ENCODE measurements at places on chromosomes 7 and 10.

- no peak for DNase-seq
Measured at GRCh38 chr10:79401015-79401921, 44.2 kb downstream of the ZCCHC24 start.

DNA sequence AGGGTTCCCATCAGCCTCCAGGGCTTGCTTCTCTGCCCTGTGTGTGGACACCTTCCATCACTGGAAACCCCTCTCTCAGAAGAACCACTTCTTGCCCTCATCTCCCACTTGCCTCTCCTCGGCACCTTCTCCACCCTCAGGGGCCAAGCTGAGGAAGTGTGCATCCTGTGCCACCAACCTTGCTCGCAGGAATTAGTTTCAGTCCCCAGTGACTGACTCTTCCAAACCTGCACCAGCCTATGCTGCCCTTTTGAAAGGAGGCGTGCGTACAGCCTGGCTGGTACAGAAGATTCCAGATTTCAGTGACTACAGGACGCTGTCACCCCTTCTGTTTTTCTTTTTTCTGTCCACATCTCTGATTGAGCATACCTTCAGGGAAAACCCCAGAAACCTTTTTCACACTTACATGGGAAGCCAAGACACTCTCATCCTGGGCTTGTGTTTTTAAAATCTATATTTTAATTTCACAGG is 67.1 kb downstream of the IKZF1 start:
- no peak for DNase-seq

DNA sequence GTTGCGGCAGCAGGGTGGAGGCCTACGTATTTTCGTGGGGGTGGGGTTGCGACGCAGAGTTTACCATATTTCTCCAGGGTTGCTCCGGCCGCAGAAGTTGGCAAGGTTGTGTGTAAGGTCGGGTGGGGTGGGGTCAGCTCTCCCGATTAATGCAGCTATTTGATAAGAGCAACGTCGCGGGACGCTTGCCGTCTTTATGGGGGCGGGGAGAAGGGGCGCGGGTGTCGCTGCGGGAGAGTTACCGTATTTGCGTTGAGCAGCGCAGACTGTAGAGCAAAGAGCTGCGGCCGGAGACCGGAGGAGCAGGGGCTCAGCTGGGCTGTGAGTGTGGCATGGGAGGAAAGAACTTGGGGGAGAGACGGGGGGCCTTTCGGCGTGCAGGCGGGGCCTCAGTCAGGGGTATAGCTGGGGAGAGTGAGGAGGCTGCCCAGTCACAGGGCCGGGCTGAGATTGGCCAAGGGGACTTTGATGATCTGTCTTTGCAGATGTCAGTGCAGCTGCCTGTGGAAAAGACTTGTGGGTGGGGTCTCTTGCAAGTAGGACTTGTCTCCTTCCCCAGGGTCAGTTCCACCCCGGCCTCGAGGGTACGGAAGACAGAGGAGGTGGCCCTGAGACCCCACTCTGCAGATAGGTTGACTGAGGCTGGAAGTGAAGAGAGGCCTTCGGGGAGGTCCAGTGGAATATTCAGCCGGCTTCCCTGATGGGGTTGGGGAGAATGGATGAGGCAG is 26.6 kb downstream of the ZNF775 start:
- no peak for DNase-seq

DNA sequence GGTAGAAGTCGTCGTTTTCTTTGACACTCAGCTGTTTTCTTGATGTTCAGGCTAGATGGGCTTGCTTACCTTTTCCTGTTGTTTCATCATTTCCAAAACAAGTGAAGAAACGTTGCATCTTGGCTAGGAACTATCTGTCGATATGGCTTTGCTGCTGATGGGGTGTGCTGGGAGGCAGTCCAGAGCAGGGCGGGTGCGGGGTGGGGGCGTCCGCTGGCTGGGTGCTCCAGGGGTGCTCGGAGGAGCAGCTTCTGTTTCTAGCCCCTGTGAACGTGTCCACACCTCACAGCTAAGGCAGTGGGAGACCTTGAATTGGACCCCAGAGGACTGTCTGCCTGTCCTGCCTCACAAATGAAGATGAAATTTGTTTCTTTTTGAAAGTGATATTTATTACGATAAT is 7.6 kb upstream of the SUN1 start:
- DNase-seq = no peak

DNA sequence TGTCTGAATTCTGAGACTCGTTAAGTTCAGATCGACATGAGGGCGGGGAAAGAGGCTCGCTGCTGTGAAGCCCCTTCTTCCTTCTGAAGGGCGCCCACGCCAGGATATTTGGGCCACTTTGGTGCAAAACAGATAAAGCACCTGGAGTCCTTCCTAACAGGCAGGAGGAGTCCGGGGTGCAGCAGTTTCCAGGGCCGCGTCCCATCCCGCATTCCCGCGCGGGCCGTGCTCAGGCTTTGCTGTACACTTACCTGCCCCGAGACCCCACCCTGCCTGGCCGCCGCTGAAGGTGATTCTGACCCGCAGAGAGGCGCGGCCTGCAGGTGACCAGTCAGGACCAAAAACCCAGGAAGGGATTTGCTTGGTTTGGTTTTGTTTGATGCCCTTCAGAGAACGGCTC is 454.6 kb downstream of the PTPRN2 start:
- no peak for DNase-seq

DNA sequence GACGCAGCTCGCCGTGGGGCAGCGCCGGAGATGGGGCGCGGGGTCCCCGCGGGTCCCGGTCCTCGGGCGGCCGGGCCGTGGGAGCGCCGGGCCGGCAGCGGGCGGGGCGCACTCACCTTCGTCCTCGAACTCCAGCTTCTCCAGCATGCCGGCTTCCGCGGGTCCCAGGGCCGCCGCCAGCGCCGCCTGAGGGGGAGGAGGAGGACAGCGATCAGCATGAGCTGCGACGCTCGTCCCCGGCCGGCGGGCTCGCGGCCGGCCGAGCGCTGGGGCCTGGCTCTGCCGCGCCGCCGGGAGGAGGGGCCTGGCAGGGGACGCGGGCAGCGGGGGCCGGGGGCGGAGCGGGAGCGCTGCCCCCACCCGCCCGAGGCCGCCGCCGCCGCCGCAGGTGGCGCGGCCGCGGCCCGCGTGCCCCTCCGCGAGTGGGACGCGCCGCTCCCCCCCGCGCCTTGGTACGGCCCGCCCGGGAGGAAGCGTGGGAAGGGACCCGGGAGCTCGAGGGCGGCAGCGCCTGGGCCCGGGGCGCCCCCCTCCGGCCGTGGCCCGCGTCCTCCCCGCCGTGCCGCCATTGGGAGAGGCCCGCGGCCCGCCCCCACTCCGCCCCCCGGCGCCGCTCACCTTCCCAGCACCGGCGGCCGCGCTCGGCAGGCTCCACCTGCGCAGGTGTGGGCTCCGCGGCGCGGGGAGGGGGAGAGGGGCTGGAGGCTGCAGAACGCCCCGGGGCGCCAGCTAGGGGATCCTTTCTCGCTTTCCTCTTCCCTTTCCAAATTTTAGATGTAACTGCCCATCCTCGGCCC is 112.5 kb upstream of the RHEB start:
- no peak for DNase-seq

DNA sequence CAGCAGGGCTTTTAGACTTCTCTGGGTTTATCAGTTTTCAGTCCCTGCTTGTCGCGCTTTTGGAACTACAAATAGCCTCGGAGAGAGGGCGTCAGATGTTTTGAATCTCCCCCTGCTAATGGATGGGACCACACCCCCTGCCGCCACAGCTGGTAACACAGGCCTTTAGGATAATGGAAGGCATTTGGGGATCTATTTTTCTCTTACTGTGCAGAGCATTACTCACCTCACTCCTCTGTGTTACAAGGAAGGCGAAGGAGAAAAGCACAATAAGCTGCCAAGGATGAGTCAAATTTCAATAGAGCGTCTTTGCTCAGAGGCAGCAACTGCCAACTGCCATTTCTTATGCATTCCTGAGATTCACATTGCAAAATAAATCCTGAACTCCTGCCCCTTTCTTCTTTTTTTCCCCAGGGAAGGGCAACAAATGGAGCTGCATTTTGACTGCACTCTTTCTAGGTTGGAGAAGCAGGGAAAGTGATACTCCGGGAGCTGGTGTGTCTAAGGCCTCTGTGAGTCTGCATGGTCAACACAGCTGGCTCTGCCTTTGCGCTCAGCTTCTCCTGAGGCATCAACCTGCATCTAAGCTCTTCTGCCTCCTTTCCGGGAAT is 31.5 kb upstream of the SMNDC1 start:
- no peak for DNase-seq

- no peak for DNase-seq
Measured at GRCh38 chr10:109978481-109978880, 29.3 kb upstream of the ADD3 start.

DNA sequence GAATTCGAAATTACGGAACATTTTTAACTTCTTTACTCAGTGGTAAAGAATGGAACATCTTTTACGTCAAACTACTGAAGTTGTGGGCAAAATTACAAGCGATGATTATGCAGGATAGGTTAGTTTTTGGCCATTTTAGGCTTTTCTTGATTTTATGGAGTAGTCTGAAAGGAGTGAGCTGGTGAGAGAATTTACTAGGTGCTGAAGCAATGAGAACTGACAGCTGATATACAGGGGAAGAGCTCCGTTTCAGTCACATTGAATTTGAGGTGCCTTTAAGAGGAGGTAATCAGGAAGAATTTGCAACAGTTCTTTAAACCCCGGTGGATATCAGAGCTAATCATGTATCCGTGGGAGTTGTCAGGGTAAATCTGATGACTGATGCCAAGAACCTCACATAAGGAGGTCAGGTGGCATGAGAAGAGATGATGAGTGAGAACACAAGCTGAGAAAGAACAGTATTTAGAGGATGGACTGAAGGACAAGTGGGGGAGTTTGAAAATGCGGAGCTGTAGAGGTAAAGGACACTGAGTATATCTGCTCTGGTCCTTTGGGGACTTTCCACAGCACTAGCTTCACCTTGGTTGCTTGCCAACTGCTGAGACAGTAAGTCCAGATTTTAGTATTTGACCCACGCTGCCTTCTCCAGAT is 104.3 kb downstream of the AHR start:
- no peak for DNase-seq

- DNase-seq = no peak
Measured at GRCh38 chr10:114283091-114283490, 44.0 kb downstream of the VWA2 start.

GRCh38 chr10:48788554-48788953 is 103.9 kb downstream of the WDFY4 start:
- DNase-seq = no peak

DNA sequence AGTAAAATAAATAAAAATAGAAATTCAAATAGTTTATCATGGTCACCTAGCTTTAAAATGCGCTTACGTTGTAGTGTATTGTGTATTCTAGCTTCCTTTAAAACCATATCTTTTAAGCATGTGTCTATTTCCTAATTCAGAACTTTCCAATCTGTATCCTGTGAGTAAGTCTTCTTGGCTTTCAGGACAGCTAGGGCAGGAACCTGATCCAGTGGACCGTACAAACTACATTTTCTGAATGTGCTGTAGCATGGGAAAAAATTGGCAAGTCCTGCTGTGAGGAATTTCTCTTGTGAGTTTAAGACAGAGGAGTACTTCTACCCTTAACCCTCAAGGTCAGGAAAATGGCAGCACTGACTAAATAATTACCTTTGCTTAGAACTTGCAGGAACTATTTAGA is 12.1 kb downstream of the OPN1SW start:
- no peak for DNase-seq

DNA sequence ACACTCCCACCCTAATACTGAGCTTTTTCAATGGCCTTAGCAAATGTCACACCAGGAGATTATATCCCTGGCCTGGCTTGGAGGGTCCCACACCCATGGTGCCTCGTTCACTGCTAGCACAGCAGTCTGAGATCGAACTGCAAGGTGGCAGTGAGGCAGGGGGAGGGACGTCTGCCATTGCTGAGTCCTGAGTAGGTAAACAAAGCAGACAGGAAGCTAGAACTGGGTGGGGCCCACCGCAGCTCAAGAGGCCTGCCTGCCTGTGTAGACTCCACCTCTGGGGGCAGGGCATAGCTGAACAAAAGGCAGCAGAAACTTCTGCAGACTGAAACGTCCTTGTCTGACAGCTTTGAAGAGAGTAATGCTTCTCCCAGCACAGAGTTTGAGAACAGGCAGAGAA is 338.9 kb upstream of the MBL2 start:
- no peak for DNase-seq

GRCh38 chr7:77649716-77650349 is 46.4 kb upstream of the RSBN1L start:
- no peak for DNase-seq

GRCh38 chr7:127678337-127678736 is 26.3 kb downstream of the SND1 start:
- DNase-seq = no peak

DNA sequence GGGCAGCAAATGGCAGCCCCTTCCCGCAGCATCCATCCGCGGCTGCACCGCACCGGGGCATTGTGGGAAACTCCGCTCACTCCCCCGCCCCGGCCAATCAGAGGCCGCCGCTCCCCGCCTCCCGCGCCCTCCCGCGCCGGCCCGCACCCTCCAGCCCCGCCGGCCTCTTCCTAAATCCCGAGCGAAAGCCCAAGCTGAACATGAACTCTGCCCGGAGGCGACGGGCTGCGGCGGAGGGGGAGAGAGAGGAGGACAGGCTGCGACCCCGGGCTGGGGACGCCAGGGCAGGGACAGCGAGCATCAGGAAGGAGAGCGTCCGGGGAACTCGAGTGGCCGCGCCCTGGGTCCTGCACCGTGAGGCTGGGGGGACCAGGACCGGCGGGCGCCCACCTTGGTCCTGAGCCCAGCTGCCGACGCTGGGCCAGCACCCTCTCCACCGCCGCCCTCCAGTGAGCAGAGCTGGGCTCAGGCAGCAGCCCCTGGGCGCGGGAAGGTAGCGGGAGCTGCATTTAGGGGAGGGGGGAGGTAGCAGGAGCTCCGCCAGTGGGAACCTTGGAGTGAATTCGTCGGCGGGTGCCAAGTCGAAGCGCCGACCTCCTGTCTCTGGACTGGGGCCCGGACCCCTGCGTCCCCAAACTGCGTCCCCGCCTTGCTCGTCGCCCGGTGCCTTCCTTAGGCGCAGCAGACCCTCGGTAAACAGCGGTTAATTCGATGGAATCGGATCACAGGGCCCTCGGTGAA is at the start of gene DGKI:
DGKI (minus strand) TSS at position 148 of the 741 bp plus-strand sequence.
- no peak for DNase-seq

- no peak for DNase-seq
Measured at GRCh38 chr10:101046332-101047238, 15.2 kb upstream of the KAZALD1 start.

DNA sequence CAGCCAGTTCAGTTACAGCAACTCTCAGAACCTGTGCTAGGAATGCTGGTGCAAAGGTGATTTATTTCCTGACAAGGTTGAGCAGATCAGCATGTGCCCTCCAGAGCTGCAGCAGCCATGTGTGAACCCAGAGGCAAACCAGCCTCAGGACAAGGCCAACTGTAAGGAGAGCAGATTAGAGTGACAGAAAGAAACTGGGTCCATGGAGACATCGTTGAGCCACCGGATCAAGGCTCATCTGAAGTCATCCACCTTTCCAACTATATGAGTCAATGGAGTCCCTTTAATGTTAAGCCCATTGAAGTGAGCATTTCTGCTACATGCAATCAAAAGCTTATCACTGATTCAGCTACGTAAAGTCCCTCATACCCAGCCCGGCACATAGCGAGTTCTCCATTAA is 26.4 kb downstream of the KCNMA1 start:
- no peak for DNase-seq

DNA sequence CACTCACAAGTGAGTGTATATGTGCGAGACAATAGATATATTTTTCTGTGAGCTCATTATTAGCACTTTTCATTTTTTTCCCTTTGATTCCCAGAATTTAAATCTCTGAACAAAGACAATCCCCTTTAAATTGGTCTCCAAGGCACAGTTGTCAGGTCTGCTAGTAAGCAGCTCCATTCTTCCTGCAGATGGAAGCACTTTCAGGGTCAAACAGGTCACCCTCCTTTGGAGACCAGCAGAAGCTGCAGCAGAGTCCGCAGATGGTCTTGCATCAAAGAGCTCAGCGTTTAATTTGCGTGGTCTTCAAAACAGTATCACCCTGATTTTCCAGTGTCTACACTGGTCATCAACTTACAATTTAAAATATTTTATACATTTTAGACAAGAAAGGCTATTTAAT is 543.8 kb downstream of the ARL4A start:
- no peak for DNase-seq
